Neural cell (in vitro differentiated cells): ENCODE measurements at places on chromosomes 6 and 20. TPM values are rescaled to one million over a fixed set of nuclear protein-coding genes. Genes with fewer than 3 reads are reported as not detected.

The FAXC gene
- polyA plus RNA-seq: 106 and 130 TPM in 2 replicates

The CFAP206 gene
- 5.7 and 6.6 TPM in 2 replicates for polyA plus RNA-seq

The SPATS1 gene
- not detected in 2 replicates for polyA plus RNA-seq

The SEL1L2 gene
- polyA plus RNA-seq: not detected in 2 replicates

The PPP1R14C gene
- polyA plus RNA-seq: 9.9 and 14.0 TPM in 2 replicates

The PLN gene
- not detected in 2 replicates for polyA plus RNA-seq

The FERMT1 gene
- 0.16 TPM in 1 of 2 replicates, not detected in the other for polyA plus RNA-seq

The HMGN4 gene
- 125 and 138 TPM in 2 replicates for polyA plus RNA-seq

The ZC2HC1B gene
- 0.34 TPM in 1 of 2 replicates, not detected in the other for polyA plus RNA-seq

The TRDN gene
- polyA plus RNA-seq: not detected in 2 replicates

The LRP11 gene
- polyA plus RNA-seq: 53.5 and 57.0 TPM in 2 replicates
